ENCODE measurements at places on chromosomes 1 and 21.

GRCh38 chr1:59354709-59355337 lies 57.9 kb downstream of the FGGY start:
- no peak for DNase-seq

DNA sequence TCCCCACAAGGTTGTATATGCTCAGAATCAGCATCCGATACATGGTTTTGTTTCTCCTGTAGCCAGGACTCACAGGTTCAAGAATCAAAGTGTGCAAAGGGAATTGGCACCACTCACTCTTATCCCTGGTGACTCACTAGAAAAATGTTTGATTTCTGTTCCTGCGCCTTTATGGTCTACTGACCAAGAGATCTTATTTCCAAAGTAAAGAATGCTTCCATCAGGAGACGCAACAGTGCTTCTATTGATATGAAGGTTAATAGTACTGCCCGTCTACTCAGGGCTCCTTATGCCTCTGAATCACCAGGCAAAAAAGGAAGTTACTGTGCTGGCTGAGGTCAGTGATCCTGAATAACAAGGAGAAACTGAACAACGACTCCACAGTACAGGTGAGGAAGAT lies 1392.0 kb upstream of the PRMT6 start:
- DNase-seq, result no peak

DNA sequence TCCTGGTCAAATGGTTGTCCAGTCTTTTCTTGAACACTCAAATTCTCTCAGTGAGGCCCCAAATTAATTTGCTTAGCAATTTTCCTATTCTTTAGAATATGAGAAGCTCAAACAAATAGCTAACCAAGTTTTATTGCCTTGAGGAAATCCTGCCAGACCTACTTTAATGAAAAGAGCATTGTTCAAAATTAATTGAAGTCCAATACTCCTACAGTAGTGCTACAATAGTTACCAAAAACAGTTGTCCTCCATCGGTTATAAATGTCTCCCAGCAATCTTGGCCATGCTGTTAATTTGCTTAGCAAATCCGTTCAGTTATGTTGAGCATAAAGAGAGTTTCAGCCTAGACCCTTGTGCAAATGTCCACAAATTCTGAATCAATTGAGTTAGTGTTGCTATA lies 112.9 kb downstream of the MAB21L3 start:
- no peak for DNase-seq

GRCh38 chr1:221897321-221897721 lies 155.4 kb upstream of the DUSP10 start:
- DNase-seq, result no peak

GRCh38 chr1:11940260-11940921 lies 5.9 kb downstream of the PLOD1 start:
- DNase-seq, result no peak

DNA sequence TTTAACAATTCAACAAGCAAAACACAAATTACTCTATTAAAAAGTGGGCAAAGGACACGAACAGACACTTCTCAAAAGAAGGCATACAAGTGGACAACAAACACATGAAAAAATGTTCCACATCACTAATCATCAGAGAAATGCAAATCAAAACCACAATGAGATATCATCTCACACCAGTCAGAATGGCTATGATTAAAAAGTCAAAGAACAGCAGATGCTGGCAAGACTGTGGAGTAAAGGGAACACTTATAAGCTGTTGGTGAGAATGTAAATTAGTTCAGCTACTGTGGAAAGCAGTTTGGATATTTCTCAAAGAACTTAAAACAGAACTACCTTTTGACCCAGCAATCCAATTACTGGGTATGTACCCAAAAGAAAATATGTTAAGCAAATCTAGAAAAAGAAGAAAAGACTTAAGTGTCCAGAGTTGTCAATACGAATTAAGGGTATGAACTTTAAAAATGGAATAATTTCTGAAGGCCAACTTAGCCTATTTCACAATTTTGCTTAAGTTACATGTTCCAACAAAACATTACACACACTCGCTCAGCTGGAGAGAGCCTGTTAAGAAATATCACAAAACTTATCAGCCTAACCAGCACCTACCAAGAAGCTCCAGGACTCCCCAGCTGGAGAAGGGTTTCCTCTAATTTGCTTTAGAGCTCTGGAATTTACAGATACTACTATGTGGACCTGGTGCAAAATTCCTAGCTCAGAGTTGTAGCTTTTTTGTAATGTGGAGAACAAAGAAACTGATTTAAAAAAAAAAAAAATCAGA lies 232.1 kb downstream of the DUSP10 start:
- DNase-seq, result no peak

DNA sequence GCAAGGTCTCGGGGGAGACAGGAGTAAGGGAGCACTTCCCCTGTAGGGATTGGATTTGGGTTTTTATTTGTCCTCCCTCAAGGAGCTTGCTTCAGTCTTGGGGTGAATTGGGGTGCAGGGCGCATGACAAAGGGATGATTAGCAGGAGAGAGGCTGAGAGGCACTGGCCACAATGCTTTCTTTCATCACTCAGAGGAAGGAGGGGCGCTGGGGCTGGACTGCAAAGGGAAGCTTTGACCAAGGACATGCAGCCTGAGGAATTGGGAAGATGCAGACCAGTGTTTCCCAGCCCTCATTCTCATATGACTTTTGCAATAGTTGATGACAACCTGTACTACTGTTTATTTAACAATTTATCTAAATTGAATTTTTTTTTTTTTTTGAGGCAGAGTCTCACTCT lies 34.1 kb upstream of the PDPN start:
- DNase-seq, result no peak

- DNase-seq, result no peak
Measured at GRCh38 chr21:30958741-30959140, 77.4 kb upstream of the KRTAP11-1 start.

DNA sequence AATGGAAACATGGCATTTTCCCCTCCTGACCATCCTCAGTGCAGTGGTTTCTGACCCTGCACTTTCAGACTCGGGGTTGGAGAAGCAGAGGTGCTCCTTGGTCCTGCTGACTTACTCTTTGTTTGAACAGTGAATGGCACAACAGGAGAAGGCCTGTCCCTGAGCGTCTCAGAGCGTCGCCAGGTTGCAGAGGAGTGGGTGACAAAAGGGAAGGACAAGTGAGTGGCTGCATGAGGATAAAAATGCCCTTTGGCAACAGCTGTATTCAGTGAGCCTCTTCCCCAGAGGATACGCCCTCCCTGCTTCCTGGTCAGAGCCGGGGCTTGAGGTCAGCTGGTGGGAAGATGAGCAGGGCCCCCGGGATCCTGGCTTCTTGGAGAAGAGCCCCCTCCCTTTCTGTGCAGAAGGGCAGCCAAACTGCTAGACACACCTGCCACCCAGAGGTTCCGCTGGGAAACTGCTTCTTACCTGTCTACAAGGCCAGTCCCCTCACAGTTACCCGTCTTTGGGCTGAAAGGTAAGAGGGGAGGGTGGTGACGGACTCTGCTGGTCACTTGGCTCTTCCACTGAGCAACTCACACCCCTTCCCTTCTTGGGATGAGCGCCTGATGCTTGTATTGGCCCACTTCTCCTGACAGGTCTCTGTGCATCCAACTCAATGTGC lies 16.6 kb downstream of the NPL start:
- peak; percentile 54 for DNase-seq

DNA sequence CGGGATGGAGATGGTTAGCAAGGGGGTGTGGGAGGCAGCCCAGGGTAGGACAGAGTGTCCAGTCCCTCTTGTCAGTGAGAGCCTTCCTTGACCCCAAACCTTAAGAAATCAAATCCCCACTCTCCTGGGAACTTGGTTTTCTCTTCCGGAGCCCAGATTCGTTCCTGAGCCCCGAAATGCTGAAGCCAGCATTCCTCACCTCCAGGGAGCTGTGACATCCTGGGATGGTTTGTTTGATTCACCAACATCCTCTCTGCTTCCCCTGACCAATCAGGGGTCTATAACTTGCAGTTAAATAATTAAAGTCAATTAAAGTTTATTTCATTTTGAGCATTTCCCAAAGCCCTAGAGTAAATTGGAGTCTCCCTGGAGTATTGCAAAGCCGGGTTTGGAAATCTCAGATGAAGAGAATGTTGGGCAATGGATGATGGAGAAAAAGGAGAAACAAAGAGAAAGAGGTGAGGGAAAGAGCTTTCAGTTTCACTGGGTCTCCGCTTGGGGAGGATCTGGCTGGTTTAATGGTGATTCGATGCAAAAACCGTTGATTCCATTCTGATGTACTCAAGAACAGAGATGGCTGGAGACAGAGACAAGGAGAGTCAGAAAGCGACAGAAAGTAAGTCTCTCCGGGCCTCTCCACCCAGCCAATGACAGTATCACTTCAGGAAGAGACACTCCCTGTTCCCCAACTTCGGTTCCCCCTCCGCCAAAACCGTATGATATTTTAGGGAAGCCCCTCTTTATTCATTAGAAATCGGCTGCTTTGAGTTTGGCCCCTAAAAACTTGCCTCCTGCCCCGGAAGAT lies 12.8 kb upstream of the ALX3 start:
- no peak for DNase-seq

- no peak for DNase-seq
Measured at GRCh38 chr1:48616710-48617109, 144.7 kb upstream of the SPATA6 start.

- no peak for DNase-seq
Measured at GRCh38 chr1:91725989-91726721, 159.8 kb downstream of the TGFBR3 start.

DNA sequence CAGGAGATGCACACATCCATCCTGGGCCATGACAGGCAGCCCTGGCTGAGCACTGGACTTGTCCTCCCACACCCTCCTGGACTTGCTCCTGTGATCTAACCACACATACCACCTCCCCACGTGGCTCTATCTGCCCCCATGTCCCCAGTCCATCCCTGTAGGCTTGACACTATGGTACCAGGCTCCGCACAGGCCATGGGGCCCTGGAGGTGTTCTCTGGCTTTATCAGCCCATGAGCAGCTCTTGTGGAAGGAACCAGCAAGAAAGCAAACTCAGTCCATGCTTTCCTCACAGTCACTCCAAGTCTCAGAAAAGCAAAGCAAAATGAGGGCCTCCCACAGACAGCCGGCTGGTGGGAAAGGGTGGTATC lies 61.6 kb downstream of the CD46 start:
- DNase-seq, result no peak

GRCh38 chr1:61247051-61247825 lies 164.9 kb downstream of the NFIA start:
- no peak for DNase-seq

DNA sequence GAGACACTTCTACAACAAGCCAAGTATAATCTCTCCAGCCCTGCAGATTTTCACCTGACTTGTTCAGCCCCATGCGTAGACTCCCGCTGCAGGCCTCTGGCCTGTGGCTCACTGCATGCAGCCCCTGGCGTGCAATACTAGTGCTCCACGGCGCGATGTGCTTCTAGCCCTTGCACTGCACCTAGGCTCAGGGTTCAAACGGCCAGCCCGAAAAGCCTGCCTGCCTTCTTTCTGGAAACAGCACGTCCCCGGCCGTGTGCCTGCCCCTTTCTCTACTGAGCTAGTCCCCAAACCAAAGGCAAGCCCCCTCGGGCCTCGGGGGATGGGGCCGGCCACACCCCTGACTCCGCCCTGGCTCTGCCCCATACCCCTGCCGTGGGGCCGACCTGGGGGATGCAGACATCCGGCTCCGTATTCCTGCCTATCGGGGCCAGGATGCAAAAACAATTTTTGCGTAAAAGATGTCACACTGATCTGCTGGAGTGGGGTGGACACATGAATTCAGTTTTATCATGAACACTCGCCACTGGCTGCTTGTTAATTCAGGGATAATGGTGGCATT lies 26.3 kb upstream of the TRAPPC10 start:
- DNase-seq, result no peak

GRCh38 chr1:115373305-115373704 lies 35.3 kb upstream of the NGF start:
- DNase-seq, result no peak

GRCh38 chr21:39094087-39094780 lies 89.0 kb downstream of the PSMG1 start:
- DNase-seq, result no peak

DNA sequence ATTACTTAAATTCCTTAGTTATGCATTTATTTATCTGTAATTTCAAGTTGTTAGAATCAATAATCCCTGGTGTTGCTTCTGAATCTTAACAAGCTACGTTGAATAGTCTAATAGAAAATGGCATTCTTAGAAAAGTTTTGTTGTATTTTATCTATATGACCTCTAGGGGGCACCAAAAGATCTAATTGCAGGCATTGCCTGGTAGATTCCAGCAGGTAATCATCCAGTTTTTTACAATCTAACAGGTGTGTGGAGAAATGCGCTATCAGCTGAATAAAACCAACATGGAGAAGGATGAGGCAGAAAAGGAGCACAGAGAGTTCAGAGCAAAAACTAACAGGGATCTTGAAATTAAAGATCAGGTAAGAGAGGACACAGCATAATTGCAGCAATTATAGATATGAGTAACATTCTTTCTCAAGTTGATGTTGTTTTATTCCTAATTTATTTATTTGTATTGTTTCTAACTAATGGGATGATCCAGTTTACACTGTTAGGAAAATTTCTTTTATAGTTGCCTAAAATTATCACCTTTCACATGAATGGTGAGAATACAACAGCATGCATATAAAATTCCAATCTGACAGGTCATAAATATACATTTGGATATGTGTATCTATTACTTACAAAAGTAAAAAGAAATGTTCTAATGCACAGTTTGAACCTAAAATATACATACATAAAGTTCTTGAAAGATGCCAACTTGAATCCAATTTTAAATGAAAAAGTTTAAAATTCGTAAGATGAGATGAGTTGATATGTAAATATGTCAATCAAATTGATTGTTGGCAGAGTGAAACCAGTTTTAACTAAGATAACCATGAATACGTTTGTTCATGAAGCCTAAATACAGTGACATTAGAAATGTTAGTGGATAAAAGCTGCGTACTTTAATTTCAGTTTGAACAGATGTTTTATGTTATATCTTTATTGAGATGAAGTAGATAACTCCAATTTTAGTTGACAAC lies 88.4 kb downstream of the SDCCAG8 start:
- peak; percentile 54 for DNase-seq

DNA sequence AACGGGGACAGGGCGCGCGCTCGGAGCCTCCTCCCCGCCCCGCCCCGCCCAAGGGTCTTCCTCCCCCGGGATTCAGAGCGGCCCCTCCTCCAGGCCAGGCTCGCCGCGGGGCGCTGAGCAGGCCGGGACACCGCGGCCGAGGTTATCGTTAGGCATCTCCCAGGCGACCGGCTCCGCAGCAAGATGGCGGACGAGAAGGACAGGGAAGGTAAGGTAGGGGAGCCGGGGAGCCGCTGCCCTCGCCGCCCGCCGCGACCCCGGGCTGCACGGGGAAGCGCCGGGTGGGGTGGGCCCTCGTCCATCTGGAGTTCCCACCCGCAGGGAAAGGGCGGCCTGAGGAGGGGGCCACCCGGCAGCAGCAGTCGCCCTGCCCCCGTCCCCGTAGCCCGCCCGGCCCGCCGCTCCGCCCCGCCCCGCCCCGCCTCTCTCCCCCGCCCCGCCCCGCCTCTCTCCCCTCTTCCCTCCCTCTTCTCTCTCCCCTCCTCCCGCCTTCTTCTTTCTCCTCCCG lies 105.9 kb upstream of the HNRNPU start:
- peak; percentile 84 for DNase-seq

GRCh38 chr1:248152056-248152827 lies 7.3 kb downstream of the OR2M5 start:
- no peak for DNase-seq
